ENCODE measurements at places on chromosomes 4 and X.

- no peak for DNase-seq
These were observed 52.8 kb upstream of the CBR4 start for GRCh38 chr4:169062897-169063244.

- DNase-seq = no peak
These were observed 70.4 kb downstream of the FBXL5 start for GRCh38 chr4:15584785-15585184.

DNA sequence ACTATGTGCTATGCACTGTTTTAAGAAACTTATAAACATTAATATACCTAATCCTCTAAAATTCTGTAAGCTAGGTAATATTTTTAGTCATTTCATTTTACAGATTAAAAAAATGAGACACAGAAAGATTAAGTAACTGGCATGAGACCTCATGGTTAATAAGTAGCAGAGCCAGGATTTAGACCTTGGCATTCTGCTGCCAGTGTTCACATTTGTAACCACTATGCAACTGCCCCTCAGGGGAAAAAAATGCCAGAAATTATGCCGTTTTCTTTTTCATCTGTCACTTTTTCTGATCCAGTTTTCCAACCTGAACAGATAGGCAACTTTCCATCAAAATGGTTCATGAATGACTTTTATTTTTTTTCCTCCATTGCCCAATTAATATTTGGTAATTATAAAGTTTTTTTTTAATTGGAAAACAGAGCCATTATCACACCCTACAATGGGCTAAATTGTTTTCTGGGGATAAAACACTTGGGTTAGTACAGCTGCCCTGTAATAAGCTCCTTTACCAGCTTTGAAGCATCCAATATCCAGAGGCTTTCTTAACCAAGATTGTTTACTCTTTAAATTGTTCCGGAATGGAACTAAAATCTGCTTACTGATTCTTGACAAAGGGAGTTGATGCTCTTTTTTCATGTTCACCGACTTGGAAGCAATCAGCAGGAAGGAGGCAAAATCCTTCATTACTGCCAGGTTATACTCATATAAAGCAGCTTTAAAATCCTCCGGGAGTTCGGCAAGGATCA is 56.4 kb upstream of the DDX60 start:
- DNase-seq = no peak

DNA sequence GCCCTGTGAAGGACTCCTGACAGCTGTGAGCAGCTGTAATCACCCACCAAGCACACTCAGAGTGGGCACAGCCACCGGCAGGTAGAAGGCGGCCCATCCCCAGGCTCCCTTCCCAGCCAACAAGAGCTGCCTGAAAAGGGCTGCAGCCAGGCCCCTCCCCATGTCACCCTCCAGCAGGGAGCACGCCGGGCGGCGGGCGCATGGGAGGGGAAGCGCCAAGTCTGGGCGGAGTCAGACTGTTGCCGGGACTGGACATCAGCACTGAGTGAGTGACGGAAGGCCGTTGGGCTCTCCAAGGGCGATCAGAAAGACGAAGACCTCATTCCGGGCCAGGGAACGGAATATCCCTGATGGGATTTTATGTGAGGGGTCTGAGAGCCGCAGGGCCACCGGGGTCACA is 82.1 kb downstream of the PPP2R2C start:
- DNase-seq = no peak

GRCh38 chrX:38277802-38278201 is 49.5 kb downstream of the RPGR start:
- no peak for DNase-seq

GRCh38 chr4:86855572-86855971 is 6.4 kb upstream of the SLC10A6 start:
- no peak for DNase-seq

DNA sequence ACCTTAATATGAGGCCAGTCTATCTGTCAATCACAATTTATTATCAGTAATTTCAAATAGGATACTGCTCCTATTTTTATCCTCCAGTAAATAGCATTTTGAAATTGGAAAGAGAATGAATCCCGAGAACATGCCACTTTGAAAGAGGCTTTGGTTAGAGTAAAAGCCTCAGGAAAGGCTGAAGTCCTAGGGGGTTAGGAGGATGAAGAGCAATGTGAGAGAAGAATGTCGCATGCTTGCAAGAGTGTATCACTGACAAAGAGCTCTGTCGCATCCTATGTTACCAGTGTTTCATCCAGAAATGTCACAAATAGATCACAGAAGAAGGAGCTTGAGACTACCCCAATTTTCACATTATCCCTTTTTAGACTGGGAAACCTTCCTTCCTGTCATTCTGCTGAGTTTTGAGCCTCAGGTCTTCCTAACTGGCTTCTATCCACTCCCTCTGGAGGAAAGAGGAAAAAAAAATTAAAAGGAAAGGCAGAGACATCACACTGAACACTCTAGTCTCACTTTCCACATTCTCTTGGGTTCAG is 39.8 kb downstream of the GPM6A start:
- DNase-seq = no peak

DNA sequence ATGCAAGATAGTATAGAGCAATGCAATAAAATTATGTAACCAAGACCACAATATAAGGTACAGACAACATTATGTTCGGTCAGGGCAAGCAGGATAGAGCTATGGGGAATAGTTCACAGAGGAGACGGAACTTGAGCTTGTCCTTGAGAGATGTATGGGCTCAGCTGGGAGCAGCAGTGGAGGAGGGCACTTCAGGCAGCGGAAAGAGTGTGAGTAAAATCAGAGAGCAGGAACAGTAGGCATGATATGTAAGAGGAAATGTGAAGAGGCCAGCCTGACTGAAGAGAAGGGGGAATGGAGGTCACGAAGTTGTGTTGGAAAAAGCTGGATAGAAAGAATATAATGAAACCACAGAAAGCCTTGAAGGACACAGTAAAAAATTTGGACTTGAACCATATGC is 217.2 kb upstream of the NOCT start:
- DNase-seq = no peak

DNA sequence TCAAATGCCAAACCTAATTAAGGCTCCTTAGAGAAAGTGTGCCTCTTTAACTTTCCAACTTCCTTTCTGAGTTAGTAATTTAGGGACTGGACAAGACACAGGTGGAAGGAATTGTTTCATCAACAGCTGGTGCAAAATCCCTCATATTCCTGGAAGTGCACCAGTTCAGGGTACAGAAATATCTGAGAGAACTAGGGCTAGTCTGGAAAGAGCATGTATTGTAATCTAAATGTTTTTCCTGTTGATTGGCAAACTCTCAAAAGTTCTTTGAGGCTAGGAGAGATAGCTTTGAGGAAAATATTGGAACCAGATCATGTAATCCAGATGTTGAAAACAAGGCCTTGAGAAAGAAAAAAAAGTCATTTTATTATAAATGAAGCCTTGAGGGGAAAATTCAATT is 98.1 kb upstream of the C1GALT1C1 start:
- DNase-seq = no peak

- DNase-seq = no peak
These were observed 46.7 kb downstream of the FGF16 start for GRCh38 chrX:77493677-77494553.

GRCh38 chr4:823761-824460 is 2.0 kb downstream of the CPLX1 start:
- DNase-seq = no peak

DNA sequence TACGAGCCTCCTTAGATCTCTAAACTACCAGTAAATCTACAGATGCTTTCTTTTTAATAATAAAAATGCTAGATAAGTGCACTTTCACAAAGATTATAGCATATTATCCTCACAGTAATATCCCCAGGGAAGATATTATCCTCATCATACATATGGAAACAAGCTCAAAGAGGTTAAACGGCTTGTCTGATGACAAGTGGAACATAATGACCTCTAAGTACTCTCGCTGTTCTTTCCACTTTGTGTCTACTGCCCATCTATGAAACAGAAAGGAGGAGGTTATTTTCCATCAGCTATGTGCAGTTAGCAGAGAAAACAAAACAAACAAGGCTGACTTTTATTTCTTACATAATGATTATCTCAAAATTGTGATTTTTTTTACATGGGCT is 42.8 kb upstream of the PRDM8 start:
- DNase-seq = no peak

- no peak for DNase-seq
These were observed 723 bp downstream of the WDFY3 start for GRCh38 chr4:84965553-84966381.

GRCh38 chr4:184751585-184751956 is 17.7 kb upstream of the CENPU start:
- DNase-seq = no peak

GRCh38 chr4:54547299-54548097 is 110.3 kb upstream of the KIT start:
- DNase-seq = no peak

GRCh38 chrX:31269914-31270313 is 198.1 kb upstream of the FTHL17 start:
- DNase-seq = no peak

GRCh38 chr4:175714686-175715085 is 97.4 kb downstream of the GPM6A start:
- DNase-seq = no peak

- no peak for DNase-seq
These were observed 96.6 kb upstream of the GATB start for GRCh38 chr4:151857368-151857767.

GRCh38 chr4:137531986-137532868 is at the start of gene PCDH18:
TSS of gene PCDH18 (minus strand) at chr4:137532494. CDS start at chr4:137532088, 406 bp downstream.
- DNase-seq = no peak

DNA sequence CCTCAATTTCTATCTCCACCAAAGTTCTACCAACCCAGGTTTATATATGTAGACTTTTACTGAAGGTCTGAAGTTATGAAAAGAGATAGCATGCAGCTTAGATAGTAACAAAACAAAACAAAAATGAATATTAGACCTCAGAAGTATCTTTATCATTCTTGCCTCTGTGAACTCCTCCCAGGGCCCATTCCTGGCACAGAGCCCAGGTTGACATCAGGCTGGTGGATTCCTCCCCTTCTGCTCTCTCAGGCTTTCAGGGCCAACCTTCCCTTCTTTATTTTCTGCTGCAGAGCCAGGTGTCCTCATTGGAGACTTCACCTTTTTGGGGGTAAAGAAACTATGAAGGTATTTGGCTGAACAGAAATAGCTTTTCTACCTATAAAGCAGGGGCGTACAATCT is 112.8 kb upstream of the PITX2 start:
- no peak for DNase-seq

DNA sequence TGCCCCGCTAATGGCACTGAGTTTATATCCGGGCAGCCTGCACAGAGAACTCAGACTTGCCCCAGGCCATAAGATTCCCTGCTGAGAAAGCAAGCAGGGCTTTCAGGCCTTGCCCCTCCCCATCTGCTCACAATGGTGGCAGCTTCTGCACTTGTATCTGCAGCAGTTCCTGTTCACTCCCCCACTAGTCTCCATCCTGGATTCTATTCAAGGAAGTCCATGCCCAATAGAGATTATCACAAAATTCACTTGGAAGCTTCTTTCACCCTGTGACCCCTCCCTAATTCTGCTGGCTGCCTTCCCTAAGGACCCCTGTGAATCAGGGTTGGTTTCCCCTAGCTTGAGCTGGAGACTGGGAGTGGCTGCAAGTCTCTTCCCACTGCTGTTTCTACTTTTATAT is 34.5 kb upstream of the UCP1 start:
- DNase-seq = no peak

DNA sequence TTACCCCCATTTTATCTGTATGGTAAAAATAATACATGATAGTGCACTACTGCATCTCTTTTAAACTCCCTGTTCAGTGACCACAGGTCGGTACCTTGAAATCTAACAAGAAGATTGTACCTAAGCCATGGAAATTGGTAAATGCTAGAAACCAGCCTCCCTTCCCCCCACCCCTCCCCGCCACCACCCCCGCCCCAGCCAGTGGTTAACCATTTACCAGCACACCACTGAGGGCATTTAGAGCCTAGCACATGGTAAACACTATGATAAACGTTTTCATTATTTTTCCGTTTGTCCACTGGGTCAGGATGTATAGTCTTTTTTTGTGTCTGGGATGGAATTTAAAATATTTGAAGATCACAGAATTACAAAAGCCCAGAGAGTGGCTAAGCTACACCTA is 703 bp upstream of the FTSJ1 start:
- DNase-seq = no peak

DNA sequence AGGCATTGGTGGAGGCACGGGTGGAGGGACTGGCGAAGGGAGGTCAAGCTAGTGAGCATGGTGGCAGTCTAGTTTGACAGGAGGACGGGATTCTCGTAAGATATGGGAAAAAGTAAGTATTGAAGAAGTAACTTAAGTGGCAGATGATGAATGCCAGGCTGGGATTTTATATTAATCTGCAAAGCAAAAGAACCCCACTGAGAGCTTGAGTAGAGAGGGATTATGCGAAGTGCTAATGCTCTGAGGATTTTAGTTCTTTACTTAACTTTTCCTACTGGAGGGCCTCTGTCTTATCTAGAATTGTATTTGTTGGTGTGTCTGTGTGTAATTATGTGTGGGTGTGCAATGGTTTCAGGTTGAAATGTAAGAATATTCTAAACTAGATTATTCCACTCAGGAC is 327.9 kb downstream of the FAT4 start:
- no peak for DNase-seq

DNA sequence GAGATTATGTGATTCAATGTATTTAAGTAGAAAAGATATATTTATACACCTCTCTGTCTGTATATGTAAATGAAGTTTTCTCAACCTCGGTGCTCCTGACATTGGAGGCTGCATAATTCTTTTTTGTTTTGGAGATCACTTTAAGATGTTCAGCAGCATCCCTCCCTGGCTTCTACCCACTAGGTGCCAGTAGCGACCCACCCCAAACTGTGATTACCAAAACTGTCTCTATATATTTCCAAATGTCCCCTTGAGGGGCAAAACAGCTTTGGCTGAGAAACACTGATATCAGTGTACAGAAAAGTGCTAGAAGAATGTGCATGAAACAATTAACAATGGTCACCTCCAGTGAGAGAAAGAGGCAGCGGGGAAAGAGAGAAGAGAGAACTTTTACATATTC is 51.2 kb downstream of the DCX start:
- no peak for DNase-seq

DNA sequence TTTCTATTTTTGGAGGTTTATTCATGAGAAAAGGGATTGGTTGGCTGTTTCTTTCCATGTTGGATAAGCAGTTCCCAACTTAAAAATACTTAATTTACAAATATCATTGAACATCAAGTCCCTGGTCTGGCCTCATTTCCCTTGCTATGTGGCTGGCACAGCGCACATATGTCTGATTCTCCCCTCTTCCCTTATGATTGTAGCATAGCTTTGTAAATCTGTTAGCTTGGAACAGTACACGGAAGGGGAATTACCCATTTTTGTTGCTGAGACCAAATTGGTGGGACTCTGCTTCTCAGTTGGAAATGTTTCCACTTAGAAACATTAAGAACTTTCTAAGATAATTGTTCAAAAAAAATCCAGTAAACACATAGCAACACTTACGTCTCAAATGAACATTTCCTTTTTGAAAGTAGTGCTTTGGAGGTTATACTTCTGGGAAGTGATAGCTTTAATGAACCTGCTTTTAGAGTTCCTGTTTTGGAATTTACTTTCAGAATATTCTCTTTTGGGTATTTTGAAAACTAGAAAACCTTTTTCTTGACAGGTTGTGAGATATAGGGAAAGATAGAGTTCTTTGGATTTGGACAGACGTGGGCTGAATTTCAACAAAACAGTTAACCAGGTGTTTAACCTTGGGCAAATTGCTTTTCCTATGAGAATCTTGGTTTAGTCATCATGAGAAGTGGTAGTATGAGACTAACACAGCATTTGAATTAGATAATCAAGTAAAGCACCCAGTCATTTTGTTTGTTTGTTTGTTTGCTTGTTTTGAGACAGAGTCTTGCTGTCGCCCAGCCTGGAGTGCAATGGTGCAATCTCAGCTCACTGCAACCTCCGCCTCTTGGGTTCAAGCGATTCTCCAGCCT is 47.3 kb downstream of the STIM2 start:
- no peak for DNase-seq

Measured in activated T-cell treated with anti-CD3 and anti-CD28 coated beads for 1 hour (primary cell).